ENCODE measurements at places on chromosomes 4 and X. TPM values are rescaled to one million over a fixed set of nuclear protein-coding genes. Genes with fewer than 3 reads are reported as not detected.

- no peaks in the 10 kb centered on the region for H3K27me3 ChIP-seq
- no peak overlapping the region for H3K4me3 ChIP-seq
Observed at GRCh38 chr4:80903020-80903419, 127.5 kb upstream of the BMP3 start.

- no peak for DNase-seq
- no peak overlapping the region for H3K27ac ChIP-seq
- no peaks in the 10 kb centered on the region for H3K27me3 ChIP-seq
- H3K4me1 ChIP-seq: no peaks in the 10 kb centered on the region
- no peak overlapping the region for H3K4me3 ChIP-seq
- H3K36me3 ChIP-seq: no peaks in the 10 kb centered on the region
Observed at GRCh38 chrX:155535866-155536265, 76.9 kb downstream of the TMLHE start.

DNA sequence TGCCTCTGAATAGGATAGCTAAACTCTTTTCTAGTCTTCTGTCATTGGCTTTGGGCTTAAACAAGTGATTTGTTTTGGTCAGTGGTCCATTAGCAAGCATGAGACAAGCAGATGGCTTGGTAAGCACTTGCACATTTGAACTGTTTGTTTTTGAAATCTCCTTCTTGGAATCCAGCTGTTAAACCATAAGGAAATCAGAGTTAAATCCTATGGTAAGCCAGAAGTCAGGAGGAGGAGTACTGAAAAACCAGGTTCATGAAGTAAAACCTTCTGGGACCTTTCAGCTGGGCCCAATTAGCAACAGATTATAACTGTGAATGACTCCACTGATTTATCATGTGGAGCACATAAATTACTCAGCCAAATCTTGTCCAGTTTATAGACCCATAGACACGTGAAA is 1042.5 kb upstream of the PABPC4L start:
- H3K4me3 ChIP-seq: no peak overlapping the region
- no peaks in the 10 kb centered on the region for H3K4me1 ChIP-seq
- H3K27ac ChIP-seq: no peak overlapping the region
- no peak for DNase-seq

GRCh38 chr4:16765546-16765945 is 132.9 kb downstream of the LDB2 start:
- no peak for DNase-seq
- H3K36me3 ChIP-seq: no peaks in the 10 kb centered on the region

SPATA18 gene
- total RNA-seq: 9.6 TPM

Measured in breast epithelium (tissue), 4 donors.